ENCODE measurements at places on chromosomes 12 and 14.

- peak; percentile 33 for DNase-seq
These were observed 83.6 kb upstream of the HECTD1 start for GRCh38 chr14:31291210-31291609.

GRCh38 chr14:29716150-29716549, 211.5 kb downstream of the PRKD1 start:
- no peak for DNase-seq

DNA sequence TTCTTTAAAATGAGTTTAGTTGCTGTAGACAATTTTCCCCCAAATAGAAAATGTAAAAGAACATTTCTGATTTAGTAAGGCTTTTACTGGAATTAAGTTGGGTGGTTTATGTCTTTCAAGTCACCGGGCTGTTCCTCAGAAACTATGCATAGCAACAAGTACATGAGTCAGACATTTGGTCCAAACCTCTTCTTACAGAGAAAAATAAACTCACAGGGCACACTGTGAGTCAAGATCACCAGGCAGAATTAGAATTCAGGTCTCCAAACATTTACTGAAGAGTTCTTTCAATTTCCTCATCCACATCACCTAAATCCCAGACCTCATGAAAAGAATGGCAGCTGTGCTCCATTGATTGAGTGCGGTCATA, 476.1 kb upstream of the SOX5 start:
- no peak for DNase-seq

GRCh38 chr12:22312336-22312735, 22.2 kb downstream of the ST8SIA1 start:
- no peak for DNase-seq

GRCh38 chr12:29376118-29376517, 4.9 kb downstream of the ERGIC2 start:
- no peak for DNase-seq

DNA sequence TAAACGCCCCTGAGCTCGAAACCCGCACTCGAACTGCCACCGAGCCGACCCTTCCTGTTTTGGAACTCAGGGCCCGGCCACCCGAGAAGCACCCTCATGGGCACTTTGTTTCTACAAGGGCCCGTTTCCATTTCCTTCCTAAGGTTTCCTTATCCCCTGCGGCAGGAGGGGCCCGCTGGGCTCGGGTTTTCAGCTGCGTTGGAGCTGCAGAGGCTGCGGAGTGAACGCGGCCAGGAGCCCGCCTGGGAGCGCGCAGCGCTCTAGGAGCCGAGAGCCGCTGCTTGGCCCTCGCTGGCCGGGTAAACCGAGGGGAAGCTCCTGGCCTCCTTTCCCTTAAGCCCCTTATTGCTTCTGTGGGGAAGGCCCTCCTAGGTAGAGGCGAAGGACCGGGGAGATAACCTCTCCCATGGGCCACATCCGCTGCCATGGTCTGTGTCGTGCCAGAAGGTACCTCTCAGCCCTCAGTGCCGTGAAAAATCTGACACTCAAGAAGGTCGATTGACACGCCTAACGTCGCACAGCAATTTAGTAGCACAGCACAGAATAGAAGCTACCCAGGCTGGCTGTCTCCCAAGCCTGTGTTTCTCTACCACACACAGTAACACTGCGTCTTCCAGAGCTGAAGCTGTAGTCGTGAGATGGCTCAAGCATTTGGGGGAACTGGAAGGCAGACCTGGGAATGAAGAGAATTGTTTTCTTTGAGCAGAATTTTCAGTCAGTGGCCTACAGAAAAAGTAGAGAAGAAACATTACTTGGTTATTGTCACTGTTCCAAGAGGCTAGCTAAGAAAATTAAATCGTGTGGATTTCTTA, 12.9 kb upstream of the CALM1 start:
- DNase-seq: peak; percentile 50

DNA sequence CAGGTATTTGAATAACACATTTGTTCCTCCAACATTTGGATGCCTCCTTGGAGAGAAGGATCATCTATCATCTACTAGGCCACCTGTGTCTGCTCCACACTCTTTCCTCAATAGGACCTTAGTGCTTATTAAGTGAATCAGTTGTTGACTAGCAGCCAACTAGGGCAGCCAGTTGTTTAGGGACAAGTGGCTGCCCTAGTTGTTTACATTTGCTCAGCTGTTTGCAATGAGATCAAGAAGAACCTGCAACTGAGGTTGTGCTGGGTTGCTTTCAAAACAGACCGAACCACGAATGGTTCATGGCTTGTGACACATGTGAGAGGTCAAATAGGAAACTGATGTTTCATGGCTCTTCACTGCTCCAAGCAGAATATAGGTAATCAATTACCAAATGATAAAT, 53.8 kb downstream of the TMCC3 start:
- no peak for DNase-seq

DNA sequence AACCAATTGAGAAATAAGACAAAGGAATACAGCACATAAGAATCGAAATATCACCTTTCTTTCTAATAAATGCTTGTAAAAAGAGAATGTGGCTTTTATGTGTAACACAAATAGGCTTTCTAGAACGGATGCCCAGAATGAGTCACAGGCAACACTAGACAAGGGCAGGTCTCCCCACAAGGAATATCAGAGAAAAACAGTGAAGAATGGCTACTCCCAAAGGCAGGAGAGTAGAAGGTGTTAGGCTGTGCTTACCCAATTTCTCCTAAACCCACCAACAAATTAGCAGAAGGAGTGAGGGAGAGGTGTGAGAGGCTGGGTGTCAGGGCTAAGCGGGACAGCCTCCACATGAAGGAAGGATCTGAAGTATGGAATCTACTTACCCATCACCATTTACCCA, 55.2 kb downstream of the GALNT4 start:
- DNase-seq: no peak

- peak; percentile 41 for DNase-seq
These were observed 114.8 kb upstream of the RFLNA start for GRCh38 chr12:124179936-124180607.

- no peak for DNase-seq
These were observed 98.8 kb upstream of the FRMD6 start for GRCh38 chr14:51552768-51553404.

DNA sequence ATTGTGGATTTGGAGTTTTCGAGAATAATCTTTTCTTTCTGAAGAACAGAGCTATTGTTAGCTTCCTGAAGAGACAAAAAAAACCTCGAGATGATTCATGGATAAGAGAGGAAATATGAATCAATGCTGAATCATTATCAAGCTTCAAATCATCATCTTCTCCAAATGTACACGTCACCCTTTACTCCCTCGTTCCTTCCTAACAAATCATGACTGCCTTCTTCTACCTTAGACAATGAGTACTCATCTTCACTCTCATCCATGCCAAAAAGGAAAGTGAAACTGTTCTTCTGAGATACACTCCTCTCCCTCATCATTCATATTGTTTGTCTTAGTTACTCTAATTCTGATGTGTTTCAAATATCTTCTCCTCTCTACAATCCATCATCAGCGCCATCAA, 1115.8 kb upstream of the ATXN7L3B start:
- peak; percentile 64 for DNase-seq

- DNase-seq: no peak
These were observed 57.8 kb downstream of the LRP6 start for GRCh38 chr12:12209043-12209442.

GRCh38 chr12:124412646-124413015, 117.7 kb downstream of the RFLNA start:
- DNase-seq: no peak

DNA sequence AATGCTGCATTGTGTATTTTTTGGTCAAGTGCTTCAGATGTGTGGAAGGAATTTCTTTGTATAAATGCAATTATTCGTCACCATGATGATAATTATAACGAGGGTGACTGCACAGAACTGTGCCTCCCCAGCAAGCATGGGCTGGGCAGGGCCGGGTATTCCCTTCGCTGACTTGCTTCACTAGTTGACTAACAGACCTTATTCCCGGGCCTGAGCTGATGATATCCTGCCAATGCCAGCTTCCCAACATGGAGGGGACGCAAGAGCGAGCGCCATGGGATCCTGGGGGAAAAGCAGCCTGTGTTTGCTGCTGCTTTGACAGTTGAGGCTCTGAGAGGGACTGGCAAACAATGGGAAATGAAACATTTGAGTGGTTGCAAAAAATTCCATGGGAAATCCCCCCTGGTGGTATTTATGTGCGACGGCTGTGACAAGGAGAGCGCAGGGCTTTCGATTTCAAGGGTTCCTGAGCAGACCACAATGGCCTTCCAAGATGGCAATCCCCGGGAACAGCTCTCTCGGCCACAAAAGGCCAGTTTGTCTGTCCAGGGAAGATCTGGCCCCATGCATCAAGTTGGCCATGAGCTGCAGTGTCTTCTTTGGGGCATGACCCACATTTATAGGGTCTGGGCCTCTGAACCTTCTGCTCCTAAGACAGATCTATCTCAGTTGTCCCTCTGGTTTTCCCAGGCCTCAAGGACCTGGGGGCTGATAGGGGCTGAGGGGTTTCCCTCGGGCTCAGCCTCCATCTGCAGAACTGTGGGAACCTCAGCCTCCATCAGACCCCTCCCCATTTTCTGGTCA, 21.9 kb upstream of the MAP1LC3B2 start:
- DNase-seq: no peak

GRCh38 chr12:47473091-47473490, 232.7 kb downstream of the RPAP3 start:
- no peak for DNase-seq

- no peak for DNase-seq
These were observed 159.9 kb upstream of the TMTC1 start for GRCh38 chr12:29943683-29944082.

- no peak for DNase-seq
These were observed 3.9 kb downstream of the RNASE11 start for GRCh38 chr14:20583908-20584307.

DNA sequence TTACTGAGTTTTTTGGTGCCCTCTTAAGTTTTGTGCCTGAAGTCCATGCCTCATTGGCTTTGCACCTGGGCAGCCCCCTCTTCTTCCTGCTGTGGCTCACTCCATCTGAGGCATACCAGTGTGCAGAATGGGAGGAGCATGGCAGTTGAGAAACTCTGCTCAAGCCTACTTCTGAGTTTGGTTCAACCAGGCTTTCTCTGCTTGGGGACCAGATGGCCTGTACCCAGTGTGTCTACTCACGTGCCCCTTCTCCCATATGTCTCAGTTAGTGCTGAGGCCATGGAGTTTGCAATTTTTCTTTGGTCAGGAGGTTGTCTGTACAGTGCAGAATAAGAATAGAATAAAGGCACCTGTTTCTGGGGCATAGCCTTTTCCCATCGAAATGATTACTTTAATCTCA, 383.3 kb upstream of the DDHD1 start:
- no peak for DNase-seq

GRCh38 chr12:24948757-24949722, at the start of gene BCAT1:
TSS of gene BCAT1 (minus strand) at chr12:24949101. CDS start at chr12:24948932, 169 bp downstream.
- DNase-seq: peak; percentile 88

DNA sequence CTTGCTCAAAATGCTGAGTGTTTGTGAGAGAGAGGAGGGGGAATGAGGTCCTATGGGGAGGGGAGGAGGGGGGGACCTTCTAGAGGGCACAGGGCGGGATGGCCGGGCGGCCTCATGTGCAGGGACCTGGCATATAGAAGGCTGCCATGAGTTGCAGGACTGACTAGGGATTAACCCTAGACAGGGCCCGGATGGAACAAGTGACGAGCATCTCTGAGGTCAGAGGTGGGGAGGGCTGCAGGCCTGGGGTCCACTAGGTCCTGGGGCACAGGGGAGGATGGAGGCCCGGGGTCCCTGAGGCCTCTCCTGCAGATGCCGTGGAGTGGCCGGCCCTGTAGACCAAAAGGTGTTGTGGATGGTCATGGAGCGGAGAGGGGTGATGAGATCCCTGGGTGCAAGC, 104.0 kb upstream of the EIF5 start:
- no peak for DNase-seq

- DNase-seq: no peak
These were observed 1428.3 kb downstream of the AACS start for GRCh38 chr12:126493366-126494108.

DNA sequence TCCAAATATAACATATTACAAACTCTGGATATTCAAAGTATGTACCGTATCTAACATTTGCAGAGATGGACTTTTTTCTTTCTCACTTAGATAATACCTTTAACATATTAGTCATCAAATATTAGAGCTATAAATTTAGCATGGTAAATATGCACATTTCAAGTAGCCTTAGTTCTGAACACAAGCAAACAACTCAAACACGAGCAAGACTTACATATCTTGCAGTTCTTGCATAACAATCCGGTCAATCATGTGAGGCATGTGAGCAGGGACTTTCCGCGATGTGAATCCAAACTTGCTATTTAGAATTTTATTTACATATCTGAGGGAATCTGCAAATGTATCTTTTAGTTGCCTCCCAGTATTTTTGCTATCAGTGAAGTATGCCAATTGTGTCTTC, 22.1 kb upstream of the SYCP3 start:
- no peak for DNase-seq

DNA sequence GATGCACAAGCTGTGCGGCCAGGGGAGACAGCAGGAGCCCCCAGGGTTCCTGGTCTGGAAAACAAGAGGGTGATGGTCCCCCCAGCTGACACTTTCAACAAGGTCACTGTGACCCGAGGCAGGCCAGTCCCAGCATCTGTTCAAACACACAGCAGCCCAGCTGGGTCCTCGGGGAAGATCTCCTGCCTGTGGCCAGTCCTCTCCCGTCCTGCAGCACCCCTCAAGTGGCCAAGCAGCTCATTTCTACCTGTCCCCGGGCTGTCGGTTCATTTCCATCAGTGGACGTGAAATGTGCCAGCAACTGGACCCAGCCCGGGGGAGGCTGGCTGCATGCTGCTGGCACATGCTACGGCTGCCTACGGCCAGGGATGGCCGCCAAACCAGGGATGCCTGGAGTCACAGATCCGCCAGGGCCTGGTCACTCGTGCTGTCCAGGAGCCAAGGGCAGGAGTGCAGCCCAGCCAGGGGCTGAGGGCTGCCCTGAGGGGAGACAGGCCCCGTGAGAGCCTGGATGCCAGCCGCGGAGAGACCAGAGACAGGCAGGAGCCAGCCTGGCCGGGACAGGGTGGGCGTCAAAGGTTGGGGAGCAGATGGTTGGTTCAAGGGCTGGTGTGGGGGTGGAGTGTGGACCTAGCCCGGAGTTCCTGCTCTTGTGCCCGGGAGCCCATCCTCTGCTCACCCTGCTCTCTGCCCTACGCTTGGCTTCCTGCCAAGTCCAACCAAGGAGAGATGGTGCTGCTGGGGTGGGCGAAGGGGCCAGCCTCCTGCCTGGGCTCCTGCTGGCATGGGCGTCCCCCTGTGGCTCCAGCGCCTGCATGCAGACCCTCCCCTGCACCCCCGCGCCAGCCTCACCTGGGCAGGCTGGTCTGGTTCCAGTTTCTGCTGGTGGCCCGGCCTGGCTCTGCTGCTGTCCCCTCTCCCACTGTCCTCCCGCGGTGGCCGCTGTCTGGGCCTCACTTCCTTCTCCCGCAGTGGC, 143.8 kb downstream of the ADGRD1 start:
- DNase-seq: no peak

GRCh38 chr14:97379091-97379531, 581.9 kb downstream of the VRK1 start:
- no peak for DNase-seq

DNA sequence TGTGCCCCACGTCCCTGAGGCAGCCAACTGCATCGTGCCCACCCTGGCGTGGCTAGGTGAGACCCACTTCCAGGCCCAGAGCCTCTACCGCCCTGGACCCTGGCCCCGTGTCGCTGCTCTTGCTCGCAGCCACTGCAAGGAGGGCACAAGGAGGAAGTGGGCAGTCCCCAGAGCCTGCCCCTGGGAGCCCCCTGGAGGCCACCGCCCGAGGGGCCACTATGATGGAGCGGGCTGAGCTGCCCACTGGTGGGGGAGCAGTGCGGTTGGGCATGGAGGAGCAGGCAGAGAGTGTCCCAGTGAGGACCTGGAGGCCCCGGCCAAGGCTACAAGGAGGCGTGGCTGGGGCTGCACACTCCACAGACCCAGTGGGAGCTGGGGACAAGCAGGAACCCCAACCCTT, 323.6 kb downstream of the PCNX1 start:
- DNase-seq: no peak

GRCh38 chr14:50002926-50003212, 110.0 kb downstream of the ARF6 start:
- DNase-seq: no peak
